Stimulated activated CD4-positive, alpha-beta T cell treated with anti-CD3 and anti-CD28 coated beads, Interleukin-2, amount 100 ng/mL, for 48 hours (primary cell): ENCODE measurements at places on chromosomes 2 and 18.

- DNase-seq = no peak
Measured at GRCh38 chr2:209458008-209458979, 34.4 kb downstream of the MAP2 start.

- no peak for DNase-seq
Measured at GRCh38 chr2:168075446-168075845, 171.9 kb downstream of the STK39 start.

DNA sequence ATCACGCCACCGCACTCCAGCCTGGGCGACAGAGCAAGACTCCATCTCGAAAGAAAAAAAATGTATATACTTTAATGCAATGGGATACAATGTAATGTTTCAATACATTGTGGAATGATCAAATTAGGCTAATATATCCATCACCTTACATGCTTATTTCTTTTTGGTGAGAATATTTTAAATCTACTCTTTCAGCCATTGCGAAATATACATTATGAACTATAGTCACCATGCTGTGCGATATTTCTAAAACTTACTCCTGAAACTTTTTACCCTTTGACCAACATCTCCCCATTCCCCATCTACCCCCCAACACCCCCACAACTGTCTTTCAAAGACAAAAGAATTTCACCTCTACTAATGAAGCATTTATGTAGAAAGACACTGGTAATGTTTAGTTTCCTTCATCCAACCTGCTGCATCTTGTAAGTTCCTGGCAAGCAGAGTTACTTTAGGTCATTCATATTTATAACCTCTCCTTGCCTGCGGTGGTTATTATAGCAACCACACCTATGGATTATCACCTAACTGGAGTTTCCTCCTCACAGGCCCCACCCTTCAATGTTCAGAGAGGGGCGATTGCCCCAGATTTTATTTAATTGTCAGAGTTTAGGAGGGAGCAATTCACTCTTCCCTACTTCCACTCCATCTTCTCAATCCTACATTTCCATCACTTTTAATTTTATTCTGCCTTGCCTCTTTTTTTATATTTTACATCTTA lies 1.2 kb upstream of the ME2 start:
- DNase-seq = no peak

- no peak for DNase-seq
Measured at GRCh38 chr2:180705122-180705521, 275.3 kb upstream of the UBE2E3 start.

DNA sequence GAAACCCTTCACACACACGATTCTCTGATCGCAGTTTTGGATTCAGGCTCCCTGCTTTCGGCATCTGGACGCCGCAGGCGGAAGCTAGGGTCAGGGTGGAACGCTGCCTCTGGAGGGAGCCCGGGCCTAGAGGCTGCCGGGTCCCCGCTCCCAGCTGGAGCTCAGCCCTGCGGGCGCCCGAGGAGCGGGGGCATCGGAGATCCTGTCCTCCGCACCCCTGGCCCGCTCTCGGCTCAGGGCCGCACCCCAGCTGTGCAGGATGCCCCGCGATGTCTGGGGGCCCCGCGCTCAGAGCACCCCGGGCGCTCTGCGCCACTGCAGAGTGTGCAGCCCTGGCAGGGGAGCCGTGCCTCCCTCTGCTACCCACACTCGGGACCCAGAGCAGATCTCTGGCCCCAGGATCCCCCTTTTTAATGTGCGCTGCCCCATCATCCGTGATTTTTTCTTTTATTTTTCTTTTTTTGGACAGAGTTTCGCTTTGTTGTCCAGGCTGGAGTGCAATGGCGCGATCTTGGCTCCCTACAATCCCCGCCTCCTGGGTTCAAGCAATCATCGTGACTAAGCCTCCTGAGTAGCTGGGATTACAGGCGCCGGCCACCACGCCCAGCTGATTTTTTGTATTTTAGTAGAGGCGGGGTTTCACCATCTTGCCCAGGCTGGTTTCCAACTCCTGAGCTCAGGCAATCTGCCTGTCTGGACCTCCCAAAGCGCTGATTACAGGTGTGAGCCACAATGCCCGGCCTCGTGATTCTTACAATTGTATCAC lies 54.8 kb upstream of the TUBA3E start:
- DNase-seq = no peak

DNA sequence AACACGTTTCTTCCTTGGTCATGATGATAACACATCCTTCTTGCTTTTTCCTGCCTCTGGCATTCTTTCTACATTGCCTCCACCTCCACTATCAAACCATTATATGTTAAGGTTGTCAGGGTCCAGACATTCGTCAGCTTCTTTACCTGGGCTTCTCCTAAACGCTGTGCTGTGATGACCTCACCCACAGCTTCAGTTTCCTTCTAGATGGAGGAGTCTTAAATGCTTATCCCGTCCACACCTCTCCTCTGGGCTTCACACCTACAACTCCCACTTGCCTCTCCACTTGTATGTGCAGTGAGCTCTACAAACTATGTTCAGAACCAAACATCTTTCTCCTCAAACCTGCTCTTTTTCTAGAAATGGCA lies 666 bp upstream of the STAT1 start:
- no peak for DNase-seq

- no peak for DNase-seq
Measured at GRCh38 chr2:127877626-127878025, 8.1 kb downstream of the AMMECR1L start.

DNA sequence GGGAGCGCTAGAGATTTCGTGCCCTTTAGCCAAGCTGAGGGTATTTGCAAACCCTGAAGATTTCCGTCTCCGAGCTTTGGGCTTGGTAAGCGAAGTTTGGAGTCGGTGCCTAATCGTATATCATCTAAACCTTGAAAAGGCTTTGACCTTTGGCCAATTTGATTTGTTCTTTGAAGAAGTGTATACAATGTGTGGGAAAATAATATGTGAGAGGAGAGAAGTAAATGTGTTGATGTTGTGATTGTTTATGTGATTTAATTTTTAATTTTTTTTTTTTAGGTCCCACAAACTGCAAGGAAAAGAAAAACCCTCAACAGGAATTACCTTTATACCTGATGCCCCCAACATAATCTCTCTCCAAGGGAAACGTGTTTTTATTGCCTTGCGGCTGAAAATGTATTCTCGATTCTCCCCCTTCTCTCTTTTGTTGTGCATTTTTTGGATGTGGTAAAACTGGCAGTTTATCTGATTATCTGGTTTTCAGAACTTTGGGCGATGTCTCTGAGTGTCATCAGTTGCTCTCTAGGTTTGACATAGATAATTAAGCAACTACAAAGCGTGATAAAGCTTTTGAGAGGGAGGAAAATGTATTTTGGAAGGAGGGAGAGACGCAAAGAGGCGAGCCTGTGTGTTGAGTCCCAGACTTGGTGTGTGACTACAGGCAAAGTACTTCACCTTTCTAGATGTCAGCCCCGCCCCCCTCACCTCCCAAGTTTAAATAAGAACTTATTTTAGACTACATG lies 912 bp upstream of the FBXO11 start:
- no peak for DNase-seq

GRCh38 chr2:82652117-82652516 lies 1807.0 kb downstream of the SUCLG1 start:
- DNase-seq = no peak

DNA sequence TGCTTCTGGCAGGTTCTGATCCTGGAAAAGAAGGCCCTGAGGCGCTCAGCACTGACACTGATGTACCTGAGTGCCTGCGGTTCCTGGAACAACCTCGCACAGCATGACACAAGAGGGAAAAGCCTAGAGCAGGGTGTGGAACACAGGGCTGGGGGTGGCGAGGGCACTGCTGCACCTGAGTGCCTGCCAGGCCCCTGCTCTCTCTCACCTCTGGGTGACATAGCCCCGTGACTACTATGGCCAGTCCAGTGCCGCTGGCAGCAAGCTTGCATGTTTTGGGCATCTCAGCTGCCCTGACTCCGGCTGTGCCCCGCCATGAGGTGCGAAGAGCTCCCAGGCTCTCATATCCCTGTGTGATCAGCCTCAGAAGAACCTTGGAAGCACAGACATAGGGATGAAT lies 825.2 kb upstream of the SALL3 start:
- no peak for DNase-seq

DNA sequence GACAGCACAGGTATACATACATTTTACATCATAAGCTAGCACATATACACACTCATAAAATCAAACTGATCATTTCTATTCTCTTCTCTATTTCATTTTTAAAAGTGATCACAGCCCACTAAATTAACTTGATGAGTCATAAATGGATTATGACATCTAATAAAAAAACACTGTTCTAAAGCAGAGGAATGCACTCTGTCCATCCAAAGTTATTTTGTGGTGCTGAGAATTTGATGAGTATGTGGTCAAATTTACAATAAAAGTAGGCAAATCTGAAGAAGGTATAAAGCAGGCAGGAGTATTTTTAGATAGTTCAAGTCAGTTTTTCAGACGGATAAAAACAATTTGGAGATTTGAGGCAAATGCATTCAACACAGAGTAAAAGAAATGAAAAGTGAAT lies 104.4 kb downstream of the NOL4 start:
- no peak for DNase-seq

GRCh38 chr2:3287896-3288295 lies 89.7 kb downstream of the EIPR1 start:
- DNase-seq = no peak

DNA sequence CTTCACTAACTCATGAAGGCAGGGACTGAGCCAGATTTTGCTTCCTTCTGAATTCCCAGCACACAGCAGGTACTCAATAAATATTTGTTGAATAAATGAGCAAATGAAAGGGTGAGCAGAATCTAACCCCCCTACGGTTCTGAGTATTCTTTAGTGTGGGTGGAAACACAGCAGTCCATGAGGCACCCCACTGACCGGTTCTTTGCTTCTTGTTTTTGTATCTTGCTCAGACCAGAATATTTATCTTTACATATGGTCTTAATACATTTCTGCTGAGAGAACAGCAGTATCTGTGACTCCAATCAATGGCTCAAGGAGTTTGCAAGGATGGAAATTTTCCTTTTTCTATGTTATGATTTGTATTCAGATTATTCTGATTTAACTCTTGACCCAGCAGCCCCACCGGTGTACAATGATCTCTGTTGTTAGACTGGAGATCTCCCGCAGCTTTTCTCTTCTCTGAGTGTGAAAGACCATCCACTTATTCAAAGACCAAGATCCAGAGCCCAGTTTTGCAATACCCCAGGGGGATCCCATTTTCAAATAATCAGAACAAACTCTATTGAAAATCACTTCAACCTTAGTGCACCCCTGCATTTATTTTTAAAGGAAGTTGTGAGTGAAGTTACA lies 506.5 kb upstream of the TNP1 start:
- DNase-seq = no peak

- DNase-seq = no peak
Measured at GRCh38 chr2:124339709-124340108, 314.6 kb downstream of the CNTNAP5 start.

- no peak for DNase-seq
Measured at GRCh38 chr18:57737400-57738060, 65.6 kb downstream of the ATP8B1 start.

DNA sequence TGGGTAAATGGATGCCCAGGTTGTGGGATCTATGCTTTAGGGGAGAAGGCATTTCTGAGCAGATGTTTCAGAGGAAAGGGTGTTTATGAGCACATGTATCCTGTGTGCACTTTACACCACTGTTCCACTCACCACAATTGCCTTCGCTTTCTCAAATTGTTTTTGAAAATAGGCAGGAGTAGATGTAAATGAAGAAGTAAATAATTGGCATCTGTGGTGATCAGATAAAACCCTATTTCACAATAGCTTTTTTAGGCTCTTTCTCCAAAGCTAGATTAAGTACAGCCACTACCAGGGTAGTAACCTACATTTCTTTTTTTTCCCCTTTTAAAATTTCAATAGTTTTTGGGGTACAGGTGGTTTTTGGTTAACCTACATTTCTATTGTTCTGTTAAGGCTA lies 40.6 kb downstream of the TMEM178A start:
- no peak for DNase-seq

GRCh38 chr2:219252084-219252483 lies 959 bp upstream of the TUBA4B start:
- no peak for DNase-seq

DNA sequence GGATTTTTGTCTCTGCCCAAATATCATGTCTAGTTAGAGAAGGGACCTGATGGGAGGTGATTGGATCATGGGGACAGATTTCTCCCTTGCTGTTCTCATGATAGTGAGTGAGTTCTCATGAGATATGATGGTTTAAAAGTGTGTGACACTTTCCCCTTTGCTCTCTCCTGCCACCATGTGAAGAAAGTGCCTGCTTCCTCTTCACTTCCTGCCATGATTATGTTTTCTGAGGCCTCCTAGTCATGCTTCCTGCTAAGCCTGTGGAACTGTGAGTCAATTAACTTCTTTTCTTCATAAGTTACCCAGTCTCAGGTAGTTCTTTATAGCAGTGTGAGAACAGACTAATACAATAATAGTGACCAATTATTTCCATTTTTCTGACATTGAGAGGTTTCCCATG lies 167.3 kb upstream of the CYRIA start:
- no peak for DNase-seq

GRCh38 chr2:195575879-195576401 lies 81.1 kb upstream of the SLC39A10 start:
- no peak for DNase-seq

DNA sequence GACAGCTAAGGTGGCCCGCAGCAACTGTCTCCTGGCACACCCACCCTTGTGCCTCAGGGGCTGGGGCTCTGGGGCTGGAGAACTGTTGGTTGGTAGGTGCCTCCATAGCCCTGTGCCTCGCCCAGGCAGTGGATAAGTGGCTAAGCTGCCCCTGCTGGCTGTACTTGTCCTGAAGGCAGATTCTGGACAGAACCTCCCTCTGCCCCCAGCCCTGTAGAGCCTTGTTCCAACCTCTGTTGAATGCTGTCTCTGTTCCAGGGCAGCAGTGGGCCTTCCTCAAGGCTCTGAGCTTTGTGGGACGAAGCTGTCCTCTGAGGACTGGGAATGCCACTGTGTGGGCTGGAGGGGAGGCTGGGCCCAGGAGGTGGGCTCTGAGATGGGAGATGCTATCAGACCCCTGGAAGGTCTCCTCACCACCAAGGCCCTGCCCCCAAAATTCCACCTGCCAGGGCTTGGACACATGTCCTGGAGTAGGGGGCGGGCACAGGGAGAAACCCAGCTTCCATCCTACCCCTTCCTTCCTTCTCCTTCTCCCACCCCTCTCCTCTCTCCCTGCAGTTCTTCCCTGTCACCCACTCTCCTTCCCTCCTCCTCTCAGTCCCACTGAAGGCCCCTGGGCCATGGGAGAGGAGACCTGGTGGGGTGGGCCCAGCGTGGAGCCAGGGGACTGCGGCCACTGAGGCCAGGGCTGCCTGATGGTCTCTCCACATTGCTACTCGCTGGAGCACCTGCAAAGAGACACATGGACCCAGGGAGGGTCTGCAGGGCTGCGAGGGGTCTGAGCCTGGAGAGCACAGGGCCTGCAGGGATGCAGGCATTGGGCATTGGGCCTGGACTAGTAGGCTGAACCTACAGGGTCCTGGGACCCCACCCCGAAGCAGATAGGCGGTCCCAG lies 1.7 kb upstream of the PDCD1 start:
- DNase-seq = no peak

DNA sequence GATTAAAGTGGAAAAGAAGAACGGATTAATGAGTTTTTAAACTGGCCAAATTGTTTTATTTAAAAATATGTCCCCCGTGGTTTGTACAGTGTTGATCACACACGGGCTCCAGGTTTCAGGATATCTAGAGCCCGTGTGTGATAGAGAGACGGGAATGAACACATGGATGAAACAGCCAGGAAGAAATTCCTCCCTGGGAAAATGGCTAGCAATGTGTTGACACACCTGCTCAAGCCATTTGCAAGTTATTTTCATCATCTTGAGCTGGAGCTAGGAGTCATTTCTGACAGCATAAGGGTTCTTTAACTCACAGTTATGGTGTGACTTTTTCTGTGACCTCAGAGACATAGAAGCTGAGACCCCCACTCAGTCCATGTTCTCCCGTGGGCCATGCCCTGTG lies 81.6 kb downstream of the LRRFIP1 start:
- no peak for DNase-seq

GRCh38 chr2:142880279-142880678 lies 2.8 kb downstream of the KYNU start:
- DNase-seq = no peak
